ENCODE measurements at places on chromosomes 11 and 22. TPM values are rescaled to one million over a fixed set of nuclear protein-coding genes. Genes with fewer than 3 reads are reported as not detected.

- no peak for DNase-seq
These were observed 1.1 kb upstream of the DENND5A start for GRCh38 chr11:9266132-9266736.

DNA sequence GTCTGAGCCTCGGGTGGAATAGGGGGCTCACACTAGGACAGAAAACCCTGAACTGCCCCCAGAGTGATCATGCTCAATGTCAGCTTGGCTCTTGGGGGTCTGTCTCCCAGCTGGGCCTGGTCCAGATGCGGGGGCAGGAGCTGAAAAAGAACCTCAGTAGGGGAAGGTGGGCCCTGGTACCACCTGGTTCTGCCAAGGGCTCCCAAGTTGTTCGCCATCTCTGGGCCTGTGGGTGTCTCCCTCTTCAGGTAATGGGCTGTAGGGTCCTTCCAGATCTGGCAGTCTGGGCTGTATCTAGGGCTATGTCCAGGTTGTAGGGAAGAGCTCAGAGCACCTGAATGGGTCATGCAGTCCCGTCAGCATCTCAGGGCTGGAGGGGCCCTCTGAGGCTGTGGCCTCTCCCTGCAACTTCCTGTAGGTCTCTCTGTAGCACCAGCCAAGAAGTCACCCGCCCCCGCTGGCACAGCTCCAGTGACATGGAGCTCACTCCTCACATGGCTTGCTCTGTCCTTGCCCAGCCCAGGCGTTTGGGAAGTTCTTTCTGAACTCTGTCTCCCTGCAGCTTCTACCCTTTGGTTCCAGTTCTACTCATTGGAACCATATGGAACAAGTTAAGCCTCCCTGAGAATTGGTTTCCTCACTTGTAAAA lies 33.0 kb upstream of the SOX10 start:
- no peak for DNase-seq

- DNase-seq = peak; percentile 39
These were observed at the start of gene ELFN2 for GRCh38 chr22:37427135-37427710. TSS of gene ELFN2 (minus strand) at chr22:37427479. CDS start at chr22:37375534, 51,945 bp downstream.

DNA sequence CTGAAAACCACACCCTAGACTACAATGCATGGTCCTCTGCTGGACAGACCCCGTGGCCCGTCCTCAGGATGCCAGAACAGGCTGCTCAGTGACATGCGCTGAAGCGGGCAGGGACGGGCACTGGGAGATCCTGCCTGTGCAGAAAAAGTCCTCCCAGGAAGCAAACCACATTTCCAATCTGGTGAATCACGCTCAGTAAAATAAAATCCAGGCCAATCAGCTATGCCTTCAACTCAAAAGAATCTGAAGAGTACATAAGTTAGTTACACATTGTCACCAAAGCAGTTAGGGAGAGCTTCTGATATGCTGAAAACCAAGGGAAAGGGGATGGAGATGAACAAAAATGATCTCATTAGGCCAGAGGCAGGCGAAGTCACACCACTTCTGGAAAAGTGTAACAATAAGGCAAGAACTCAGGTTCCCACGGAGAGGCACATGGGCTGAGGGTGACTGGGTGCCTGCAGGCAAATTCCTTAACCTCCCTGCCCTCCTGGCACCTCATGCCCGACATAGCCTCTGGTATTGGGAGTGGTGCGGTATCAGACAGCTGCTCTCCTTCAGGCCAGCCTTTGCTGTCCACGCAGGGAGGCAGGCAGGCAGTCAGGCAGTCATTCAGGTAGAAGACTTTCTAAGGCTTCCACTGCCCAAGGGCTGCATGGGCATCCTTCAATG lies 66.4 kb downstream of the APOL5 start:
- DNase-seq = no peak

TRIM48 gene
- not detected for total RNA-seq

GGTLC2 gene
- total RNA-seq = not detected

GRCh38 chr11:99535819-99536218 lies 515.1 kb downstream of the CNTN5 start:
- DNase-seq = no peak

SLC5A4 gene
- total RNA-seq = not detected

DNA sequence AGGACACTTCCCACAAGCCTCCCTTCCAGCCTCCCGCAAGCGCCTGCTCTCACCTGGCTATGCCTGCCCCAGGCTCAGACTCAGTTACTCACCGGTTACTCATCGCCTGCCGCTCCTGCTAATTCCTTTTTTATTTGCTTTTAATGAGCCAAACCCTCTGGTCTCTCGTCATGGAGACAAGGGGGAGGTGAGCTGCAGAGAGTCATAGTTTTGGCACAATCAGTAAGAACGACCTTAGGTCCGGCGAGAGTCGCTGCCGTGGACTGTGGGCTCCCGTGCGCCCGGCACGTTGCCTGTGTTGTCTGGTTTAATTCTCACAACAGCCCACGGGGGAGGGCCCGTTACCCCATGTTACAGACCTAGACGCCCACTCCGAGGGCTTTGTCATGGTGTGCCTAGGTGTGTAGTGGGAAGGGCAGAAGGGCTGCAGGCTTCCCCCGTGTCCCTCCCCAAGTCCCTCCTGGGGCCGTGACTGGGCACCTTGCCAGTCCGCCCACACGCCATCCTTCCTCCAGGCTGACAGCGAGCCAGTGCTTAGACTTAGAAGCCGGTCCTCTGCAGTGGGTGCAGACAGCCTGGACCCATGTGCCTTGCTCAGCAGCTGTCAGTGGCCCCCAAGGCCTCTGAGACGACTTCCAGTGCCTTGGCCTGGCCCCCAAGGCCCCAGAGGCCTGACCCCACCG lies 42.2 kb downstream of the WNT7B start:
- DNase-seq = no peak

DNA sequence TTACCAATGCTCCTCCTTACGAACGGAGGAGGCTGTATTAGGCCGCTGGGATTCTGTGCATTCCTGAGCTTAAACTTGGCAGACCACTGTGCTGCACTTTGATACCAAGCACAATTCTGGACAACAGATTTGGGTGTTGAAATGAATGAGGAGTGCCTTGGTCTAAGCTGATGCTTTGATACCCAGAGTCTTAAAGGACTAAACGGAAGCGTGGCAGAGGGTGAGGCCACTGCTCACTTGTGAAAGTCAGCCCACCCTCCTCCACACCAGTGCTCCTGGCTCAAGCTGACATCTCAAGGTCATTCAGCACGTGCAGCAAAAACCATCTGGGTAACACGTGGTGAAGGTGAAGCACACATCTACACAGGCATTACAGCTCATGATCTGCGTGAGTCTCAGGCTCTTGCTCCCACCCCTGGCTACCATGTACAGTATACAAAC lies 85.9 kb downstream of the MICAL3 start:
- no peak for DNase-seq

DNA sequence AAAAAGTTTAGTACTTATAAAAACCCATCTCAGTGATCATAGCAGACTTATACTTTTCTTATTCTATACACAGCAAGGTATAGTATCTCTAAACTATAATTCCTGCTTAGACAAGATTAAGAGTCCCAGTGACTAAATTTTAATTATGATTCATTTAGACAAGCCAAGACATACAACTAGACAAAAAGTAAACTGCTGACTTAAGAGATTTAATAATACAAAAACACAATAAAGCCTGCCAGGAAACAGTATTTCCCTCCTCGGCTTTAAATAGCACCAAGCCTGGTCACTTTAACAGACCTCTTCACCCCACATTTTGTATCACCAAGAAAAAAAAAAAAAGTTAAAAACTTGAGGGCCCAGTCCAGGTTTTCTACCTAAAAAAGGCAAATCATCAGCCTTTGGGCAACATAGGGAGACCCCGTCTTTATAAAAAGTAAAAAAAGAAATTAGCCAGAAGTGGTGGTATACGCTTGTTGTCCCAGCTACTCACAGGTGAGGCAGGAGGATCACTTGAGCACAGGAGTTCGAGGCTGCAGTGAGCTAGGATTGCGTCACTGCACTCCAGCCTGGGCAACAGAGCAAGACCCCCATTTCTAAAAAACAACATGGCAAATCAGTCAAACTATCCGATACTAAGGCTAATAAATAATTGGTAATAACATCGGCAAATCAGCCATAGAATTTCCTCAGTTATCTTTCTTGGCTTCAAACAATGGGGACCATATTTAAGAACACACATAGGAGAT lies 53.8 kb downstream of the SIK3 start:
- no peak for DNase-seq

DNA sequence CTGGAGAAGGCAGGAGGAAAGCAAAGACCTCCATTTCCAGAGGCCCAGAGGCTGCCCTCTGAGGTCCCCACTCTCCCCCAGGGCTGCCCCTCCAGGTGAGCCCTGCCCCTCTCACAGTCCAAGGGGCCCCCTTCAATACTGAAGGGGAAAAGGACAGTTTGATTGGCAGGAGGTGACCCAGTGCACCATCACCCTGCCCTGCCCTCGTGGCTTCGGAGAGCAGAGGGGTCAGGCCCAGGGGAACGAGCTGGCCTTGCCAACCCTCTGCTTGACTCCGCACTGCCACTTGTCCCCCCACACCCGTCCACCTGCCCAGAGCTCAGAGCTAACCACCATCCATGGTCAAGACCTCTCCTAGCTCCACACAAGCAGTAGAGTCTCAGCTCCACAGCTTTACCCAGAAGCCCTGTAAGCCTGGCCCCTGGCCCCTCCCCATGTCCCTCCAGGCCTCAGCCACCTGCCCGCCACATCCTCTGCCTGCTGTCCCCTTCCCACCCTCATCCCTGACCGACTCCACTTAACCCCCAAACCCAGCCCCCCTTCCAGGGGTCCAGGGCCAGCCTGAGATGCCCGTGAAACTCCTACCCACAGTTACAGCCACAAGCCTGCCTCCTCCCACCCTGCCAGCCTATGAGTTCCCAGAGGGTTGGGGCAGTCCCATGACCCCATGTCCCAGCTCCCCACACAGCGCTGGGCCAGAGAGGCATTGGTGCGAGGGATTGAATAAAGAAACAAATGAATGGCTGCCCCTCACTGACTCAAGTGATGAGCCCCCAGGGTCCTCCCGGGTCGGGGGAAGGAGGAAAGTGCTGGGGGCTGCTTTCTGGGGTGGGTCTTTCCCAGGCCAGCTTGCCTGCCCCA lies 10.8 kb downstream of the SLC22A12 start:
- DNase-seq = no peak

GRCh38 chr11:125224391-125225021 lies 60.0 kb downstream of the PKNOX2 start:
- DNase-seq = no peak

- DNase-seq = no peak
These were observed 17.1 kb downstream of the ZNRF3 start for GRCh38 chr22:28900379-28900925.

- DNase-seq = no peak
These were observed 22.7 kb downstream of the OR5A2 start for GRCh38 chr11:59403546-59403945.

GRCh38 chr11:46404476-46405017 lies 13.0 kb upstream of the CHRM4 start:
- DNase-seq = no peak

DNA sequence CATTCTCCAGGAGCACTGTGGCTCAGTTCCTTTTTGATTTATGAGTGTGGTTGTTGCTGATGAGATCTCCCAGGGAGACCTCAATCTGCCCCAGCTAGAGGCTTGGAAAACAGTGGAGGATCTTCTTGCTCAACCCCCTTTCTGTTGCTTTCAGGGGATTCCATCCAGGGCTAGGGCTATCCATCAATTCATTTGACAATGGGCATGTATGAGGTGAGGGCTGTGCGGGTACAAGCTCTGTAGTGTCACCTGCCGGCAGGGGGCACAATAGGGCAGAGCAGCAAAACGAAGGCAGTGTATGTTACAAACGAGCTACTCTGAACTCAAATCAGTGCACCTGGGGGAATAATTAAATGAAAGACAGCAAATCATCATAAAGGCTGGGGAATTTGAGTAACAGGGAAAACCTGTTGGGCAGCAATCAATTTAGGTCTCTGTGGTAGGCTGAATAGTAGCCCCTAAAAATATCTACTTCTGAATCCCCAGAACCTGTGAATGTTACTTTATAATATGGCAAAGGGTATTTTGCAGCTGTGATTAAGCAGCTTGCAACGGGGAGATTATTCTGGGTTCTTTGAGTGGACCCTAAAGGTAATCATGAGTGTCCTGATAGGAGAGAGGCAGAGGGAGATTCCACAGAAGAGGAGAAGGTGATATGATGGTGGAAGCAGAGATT lies 170.3 kb upstream of the ZBED5 start:
- DNase-seq = peak; percentile 75

GRCh38 chr11:26761361-26761809 lies 39.5 kb upstream of the SLC5A12 start:
- DNase-seq = no peak

GRCh38 chr22:46303347-46303965 lies 6.8 kb downstream of the GTSE1 start:
- no peak for DNase-seq

DNA sequence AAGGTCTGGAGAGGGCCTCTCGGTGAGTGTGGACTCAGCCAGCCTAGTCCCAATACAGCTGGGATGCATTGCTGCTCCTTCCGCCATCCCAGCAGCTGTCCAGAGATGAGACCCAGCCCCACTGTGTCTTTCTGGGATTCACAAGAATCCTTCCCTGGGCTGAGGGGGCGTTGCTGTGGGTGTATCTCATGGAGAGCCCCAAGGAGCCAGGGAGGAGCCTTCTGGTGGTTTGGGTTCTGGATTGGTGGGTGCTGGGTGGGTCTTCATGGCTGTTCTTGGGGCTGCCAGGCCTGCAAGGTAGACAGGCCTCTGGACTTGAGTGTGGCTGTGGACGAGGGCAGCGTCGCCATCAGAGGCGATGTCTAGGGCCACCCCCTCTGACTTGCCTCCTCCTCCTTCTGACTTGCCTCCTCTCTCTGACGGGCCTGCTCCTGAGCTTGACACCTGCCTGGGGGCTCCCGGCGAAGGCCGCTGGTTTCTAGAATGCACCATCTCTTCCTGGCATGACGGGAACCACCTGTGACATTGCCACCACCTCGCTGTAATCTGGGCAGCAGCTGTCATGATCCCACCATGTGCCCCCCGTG lies 17.2 kb downstream of the KCNQ1 start:
- no peak for DNase-seq

- no peak for DNase-seq
These were observed 303.4 kb downstream of the SHANK2 start for GRCh38 chr11:70948855-70949531.

- no peak for DNase-seq
These were observed 78.7 kb downstream of the HORMAD2 start for GRCh38 chr22:30158744-30159500.

TRPC6 gene
- not detected for total RNA-seq

- DNase-seq = no peak
These were observed 104.1 kb downstream of the MPPED1 start for GRCh38 chr22:43515902-43516301.

GRCh38 chr11:35523331-35523768 lies 2.1 kb downstream of the PAMR1 start:
- DNase-seq = no peak

TMPRSS4 gene
- not detected for total RNA-seq

TEX54 gene
- not detected for total RNA-seq

GRCh38 chr11:9796854-9797253 lies 133.0 kb downstream of the SWAP70 start:
- DNase-seq = no peak

MS4A14 gene
- not detected for total RNA-seq

GGT1 gene
- 19.7 TPM for total RNA-seq

- DNase-seq = no peak
These were observed 375 bp downstream of the SLC25A1 start for GRCh38 chr22:19178065-19178656.

- DNase-seq = no peak
These were observed 32.2 kb upstream of the TRIM29 start for GRCh38 chr11:120169981-120170698.

GRCh38 chr11:46633291-46634217 lies 16.2 kb downstream of the ATG13 start:
- DNase-seq = no peak

CNGA4 gene
- not detected for total RNA-seq

All from CD4-positive, alpha-beta T cell (primary cell).